Stimulated activated CD4-positive, alpha-beta T cell treated with anti-CD3 and anti-CD28 coated beads, Interleukin-1b, Interleukin-23, amount 100 ng/mL, for 1 hour (primary cell): ENCODE measurements at places on chromosomes 2 and 18.

GRCh38 chr18:61360404-61361383 is 27.5 kb downstream of the CDH20 start:
- no peak for DNase-seq

DNA sequence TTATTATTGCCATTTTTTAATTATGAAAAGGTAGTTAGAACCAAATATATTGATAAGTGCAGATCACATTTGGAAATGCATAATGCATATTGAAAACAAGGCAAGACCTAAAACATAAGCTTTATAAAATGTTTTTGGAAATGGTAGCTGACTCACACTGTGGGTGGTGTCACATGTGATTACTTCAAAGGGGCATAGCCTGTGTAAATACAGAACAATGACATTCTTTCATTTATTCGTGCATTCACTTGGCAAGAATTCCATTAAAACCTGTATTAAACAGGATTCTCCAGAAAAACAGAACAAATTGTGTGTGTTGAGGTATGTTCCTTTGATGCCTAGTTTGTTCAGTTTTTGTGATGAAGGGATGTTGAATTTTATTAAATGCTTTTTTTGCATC is 427.3 kb upstream of the ST6GAL2 start:
- no peak for DNase-seq

DNA sequence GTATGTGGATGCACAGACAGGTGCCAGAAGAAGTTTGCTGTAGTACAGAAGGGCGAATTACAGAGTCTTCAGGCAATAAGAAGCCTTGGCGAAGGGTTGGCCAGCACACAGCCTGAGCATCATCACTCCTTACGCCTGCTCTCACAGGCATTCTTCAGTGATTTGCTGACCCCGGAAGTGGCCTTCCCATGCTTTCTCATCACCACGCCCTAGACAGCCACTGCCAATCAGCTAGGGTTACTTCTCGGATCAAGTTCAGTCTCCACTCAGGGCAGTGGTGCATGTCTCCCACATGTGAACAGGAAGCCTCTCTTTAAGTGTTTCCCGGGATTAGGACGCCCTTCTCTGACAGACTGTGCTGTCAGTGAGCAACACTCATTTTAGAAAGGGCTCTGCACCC is 81.8 kb downstream of the C1QL2 start:
- DNase-seq = no peak

GRCh38 chr18:49168281-49168985 is 217.7 kb upstream of the SMAD7 start:
- no peak for DNase-seq

DNA sequence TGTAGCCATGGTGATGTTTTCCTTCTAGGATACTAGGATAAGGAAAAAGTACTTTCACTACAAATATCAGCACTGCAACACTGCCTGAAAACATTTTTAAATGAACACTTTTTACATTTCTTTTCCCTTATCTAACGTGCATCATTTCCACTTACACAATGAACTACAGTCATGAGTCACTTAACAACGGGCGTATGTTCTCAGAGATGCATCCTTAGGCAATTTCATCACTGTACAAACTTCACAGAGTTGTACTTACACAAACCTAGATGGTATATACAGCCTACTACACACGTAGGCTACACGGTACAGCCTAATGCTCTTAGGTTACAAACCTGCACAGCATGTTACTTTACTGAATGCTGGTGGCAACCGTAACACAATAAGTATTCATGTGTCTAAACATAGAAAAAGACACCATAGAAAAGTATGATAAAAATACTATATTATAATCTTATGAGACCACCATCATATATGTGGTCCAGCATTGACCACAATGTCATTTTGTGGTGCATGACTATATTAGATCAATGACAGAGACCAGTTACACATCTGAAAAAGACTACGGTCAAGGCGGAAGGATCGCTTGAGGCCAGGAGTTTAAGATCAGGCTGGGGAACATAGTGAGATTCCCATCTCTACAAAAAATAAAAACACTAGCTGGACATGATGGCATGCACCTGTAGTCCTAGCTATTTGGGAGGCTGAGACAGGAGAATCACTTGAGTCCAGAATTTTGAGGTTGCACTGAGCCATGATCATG is 39.8 kb downstream of the WDR33 start:
- DNase-seq = no peak

DNA sequence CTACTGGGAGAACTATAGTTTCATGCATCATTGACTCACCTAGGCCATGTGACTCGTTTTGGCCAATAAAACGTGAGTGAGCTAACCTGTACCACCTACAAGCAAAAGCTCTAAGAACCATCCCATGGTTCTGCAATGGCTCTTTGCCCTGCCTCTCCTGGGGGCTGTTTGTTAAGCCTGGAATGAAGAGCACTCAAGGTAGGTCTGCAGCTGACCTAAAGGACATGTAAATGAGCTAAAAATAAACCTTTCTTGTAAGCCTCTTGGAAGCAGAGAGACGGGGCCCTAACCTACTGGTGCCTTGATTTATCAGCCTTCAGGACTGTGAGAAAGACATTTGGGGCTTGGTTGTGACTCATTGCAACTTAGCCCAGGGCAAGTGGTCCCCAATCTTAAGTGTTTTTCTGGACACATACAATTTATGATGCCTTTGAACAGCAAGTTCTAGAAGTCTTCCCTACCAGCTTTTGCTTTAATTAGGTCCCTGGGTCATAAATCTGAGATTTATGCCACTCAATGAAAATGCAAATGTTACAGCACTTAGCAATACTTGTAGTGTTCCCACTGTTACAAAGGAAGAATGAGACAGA is 107.4 kb downstream of the OSBPL6 start:
- DNase-seq = no peak

DNA sequence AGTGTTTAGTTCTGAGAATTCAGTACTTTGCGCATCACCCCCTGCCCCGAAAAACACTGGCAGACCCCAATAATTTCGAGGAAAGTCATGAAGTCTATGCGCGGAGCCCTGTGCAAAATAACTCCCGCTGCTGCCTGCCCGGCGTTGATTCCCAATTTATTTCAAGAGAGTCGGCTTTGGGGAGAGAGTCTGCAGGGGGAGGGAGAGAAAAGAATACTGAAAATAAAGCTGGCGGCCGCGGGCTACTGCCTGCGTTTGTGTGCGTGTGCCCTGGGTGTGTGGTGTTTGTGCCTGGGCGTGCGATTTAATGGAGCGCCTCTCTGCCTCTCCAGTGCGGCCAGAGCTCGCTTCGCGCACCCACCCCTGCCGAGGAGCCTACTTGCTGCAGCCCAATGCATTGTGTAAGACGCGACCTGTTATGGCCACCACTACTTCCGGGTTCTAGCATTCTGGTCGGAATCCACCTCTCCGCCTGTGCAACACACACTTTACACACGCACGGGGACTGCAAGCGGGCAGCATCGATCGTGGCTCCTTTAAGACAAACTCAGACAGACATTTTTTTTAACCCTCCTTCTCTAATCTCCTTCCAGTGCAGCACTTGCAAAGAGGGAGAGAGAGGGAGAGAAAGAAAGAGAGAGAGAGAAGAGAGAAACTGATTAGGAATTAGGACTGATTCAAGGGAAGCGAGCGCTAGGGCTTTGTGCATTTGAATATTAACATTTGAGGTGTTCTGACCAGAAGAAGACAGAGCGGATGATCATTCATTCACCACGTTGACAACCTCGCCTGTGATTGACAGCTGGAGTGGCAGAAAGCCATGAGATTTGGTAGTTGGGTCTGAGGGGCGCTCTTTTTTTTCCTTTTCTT is at the start of gene MEIS1:
MEIS1 (plus strand) TSS at position 447 of the 870 bp plus-strand sequence. CDS start 732 bp downstream, outside the sequence.
- no peak for DNase-seq

DNA sequence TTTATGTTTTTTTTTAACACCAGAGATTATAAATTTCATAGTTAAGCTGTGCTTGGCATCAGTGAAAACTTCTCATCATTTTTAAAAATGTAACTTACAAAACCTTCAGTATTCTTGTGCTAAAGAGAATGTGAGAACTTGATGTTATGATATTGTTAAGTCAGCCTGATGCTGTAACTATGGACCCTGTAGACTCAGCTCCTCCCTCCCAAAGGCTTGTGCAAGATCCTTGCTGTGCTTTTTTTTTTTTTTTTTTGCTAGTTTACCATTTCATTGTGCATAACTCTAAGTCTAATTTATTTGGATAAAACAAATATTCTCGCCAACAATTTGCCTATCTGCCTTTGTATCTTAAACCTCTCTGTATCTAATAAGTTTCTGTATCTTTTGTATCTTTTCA is 12.9 kb upstream of the TFPI start:
- no peak for DNase-seq

- no peak for DNase-seq
Observed at GRCh38 chr2:232974396-232974795, 38.7 kb downstream of the NGEF start.

GRCh38 chr2:37786854-37787253 is 115.4 kb upstream of the CDC42EP3 start:
- DNase-seq = no peak

DNA sequence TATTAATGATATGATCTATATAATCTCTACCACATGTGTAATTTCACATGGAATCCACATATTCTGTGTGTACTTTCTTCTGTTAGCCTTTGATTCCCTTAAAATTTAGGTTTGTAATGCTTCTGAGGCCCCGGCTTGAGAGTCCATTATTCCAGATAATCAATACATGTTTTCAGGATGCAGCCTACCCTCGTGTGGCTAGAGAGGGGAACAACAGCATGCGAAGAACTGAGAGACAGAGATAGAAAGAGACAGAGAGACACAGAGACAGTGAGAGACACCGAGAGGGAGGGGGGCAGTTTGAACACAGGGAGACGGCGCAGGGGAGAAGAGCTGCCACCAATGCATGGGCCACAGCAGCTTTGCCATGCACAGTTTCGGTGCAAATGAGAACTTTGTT is 185.4 kb downstream of the SNTG2 start:
- DNase-seq = no peak

DNA sequence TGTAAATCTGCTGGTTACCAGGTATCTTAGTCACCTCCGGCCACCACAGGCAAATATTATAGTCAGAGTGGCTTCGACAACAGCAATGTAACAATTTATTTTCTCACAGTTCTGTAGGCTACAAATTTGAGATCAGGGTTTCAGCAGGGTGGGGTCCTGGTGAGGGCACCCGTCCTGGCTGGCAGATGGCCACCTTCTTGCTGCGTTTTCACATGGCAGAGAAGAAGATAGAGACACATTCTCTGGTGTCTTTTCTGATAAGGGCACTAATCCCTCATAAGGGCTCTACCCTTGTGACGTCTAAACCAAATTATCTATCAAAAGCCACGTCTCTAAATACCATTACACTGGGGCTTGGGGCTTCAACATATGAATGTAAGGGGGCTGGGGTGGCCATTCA is 843.2 kb upstream of the FANCL start:
- no peak for DNase-seq

DNA sequence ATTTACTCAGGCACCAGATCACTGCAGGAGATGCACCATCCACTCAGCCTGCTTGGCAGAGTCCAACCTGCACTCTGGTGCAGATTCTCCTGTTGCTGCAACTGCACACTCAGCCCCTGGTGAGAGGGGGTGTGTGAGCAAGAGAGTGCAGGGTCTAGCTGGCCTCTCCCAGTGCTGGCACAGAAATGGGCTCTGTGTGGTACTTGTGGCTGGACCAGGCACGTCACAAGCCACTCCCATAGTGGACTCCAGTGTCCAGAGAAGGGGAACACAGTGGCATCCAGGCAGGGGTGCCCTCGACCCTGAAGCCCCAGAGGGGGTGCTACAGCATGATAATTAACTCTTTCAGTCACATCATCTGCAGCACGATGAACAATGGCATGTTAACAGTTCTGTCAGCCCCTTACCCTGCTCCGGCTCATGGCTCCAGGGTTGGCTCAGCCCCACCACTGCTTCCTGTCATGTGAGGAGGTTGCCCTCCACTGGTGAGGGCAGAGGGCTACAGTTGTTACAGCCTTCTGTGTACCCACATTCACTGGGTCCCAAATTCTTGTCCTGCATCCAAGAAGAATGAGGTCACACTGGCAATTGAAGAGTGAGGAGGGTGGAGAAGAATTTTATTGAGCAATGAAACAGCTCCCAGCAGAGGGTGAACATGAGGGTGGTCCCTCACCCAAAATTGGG is 135.7 kb downstream of the EVA1A start:
- DNase-seq = no peak

DNA sequence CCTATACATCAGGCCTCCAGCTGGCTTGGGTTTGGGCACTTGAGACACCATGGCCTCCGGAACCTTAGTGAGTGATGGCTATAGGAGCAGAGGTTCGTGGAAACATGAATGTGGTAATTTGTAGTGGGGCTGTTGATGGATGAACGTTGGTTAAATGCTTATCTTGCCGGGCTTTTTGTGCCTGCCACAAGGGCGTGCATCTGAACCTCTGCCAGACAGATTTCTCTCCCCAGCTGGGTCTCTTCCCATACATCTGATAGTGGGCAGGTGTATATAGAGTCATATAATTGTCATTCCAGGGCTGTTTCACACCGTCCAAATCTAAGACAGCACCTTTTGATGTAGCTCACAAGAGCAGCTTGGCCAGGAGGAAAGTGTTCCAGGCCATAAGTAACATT is 14.7 kb downstream of the LAMA3 start:
- no peak for DNase-seq

DNA sequence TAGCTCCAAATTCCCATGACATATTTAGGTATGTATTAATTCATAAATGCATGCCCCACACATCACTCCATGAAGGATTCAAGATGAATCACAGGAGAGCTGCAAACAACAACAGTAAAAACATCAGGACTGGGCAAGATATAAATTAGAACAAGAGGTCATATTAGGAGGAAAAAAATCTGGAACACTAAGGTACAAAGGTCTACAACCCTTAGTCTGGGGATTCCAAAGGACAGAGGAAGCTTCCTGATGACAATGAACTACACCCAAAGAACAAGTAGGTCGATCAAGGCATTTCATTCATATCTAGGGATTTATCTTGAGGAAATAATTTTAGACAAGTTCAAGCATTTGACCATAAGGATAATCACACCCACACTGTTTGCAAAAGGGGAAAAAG is 14.5 kb downstream of the VPS4B start:
- DNase-seq = no peak

- no peak for DNase-seq
Observed at GRCh38 chr2:79453918-79454317, 58.9 kb upstream of the CTNNA2 start.

DNA sequence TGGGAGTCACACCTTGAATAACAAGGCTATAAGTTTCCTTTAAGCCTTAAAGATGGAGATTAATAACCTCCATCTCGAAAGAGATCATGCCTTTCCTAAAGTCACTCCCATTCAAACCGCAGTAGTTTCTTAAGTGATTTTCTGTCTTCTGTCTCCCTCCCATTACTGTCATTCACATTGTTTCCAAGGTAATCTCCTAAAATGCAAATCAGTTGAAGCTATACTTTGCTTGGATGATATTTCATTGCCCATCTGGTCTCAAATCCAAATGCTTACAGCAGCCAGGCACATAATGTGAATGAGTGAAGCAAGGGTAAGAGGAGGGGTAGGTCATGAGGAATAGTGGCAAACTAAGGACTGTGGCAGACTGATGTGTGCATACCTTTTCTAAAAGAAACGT is 116.4 kb downstream of the CCDC141 start:
- no peak for DNase-seq

- no peak for DNase-seq
Observed at GRCh38 chr2:60780721-60781120, 24.7 kb downstream of the PAPOLG start.

DNA sequence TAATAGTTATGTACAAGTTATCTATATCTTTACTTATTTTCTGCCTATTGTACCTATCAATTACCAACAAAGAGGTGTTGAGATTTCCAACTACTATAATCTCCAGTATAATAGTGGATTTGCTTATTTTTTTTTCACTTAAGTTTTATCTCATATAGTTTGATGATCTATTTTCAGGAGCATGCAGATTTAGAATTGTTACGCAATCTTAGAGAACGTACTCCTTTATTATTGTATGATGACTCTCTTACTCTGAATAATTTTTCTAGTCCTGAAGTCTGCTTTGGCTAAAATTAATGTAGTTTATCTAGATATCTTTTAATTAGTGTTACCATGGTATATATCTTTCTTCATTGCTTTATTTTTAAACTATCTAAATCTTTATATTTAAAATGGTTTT is 205.2 kb downstream of the SCG2 start:
- no peak for DNase-seq
